Stimulated activated CD4-positive, alpha-beta T cell treated with anti-CD3 and anti-CD28 coated beads, Interleukin-1b, Interleukin-23, amount 100 ng/mL, for 1 hour (primary cell): ENCODE measurements at places on chromosomes 3 and 15.

DNA sequence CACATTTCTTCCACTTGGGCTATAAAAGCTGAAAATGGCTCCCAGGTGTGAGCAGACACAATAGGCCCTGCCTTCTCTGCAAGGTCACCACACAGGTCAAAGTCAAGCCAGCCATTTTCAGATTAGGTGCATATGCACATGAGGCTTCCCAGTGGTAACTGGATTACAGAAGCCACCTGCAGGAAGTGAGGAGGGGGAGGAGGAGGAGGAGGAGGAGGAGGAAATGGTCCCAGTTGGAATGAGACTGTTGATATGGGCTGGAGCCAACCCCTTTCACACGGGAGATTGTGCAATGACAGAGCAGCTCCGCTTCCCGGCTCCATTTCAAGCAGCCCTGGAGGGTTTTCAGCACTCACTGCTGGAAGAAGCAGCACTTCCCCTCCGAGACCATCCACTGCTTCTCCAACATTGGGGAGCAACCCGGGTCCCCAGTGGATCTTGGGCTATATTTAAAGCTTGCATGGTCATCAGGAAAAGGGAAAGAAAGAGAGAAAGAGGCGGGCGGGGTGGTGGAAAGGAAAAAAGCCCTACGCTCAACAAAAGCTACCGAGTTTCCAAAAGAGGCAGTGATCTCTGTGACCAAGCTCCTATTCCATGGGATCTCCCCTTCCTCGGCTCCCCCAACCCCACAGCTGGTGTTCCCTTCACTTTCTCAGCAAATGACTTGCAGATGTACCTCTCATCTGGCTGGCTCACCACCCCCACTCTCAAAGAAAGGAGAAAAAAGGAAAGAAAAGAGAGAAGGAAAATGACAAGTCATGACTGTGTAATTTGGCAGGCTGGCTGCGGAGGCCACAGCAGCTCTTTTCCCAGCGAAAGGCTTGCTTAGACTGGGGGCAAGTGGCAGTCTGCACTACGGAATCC lies 58.3 kb downstream of the LRIG1 start:
- DNase-seq = no peak

DNA sequence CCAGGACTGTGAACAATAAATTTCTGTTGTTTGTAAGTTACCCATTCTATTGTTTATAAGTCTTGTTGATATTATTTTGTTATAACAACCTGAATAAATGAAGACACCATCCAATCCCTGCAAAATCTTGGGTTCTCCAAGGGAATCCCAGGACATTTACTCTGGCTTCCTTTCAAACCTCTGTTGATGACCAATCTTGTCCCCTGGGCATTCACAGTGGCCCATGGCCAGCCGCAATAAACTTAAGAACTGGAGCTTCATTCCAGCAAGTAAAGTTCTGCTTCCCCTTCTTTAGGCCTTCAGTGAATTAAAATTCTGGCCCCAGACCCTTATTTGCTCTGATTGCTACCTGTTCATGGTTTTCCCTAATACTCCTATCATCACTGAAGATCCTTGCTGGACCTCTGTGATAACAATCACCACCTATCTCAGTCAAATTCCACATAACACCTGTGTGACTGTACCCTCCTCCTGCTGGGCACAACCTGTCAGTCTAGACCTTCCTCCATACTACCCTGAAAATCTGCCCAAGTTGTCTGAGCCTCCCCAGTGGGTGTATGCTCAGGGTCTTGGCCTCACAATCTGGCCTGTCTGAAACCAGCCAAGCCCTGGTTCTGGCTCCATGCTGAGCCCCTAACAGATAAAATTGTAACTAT lies 153.1 kb downstream of the SEMA6D start:
- DNase-seq = no peak

GRCh38 chr3:30518872-30519271 lies 87.5 kb upstream of the TGFBR2 start:
- DNase-seq = no peak

GRCh38 chr3:123800362-123800682 lies 83.8 kb downstream of the MYLK start:
- no peak for DNase-seq

DNA sequence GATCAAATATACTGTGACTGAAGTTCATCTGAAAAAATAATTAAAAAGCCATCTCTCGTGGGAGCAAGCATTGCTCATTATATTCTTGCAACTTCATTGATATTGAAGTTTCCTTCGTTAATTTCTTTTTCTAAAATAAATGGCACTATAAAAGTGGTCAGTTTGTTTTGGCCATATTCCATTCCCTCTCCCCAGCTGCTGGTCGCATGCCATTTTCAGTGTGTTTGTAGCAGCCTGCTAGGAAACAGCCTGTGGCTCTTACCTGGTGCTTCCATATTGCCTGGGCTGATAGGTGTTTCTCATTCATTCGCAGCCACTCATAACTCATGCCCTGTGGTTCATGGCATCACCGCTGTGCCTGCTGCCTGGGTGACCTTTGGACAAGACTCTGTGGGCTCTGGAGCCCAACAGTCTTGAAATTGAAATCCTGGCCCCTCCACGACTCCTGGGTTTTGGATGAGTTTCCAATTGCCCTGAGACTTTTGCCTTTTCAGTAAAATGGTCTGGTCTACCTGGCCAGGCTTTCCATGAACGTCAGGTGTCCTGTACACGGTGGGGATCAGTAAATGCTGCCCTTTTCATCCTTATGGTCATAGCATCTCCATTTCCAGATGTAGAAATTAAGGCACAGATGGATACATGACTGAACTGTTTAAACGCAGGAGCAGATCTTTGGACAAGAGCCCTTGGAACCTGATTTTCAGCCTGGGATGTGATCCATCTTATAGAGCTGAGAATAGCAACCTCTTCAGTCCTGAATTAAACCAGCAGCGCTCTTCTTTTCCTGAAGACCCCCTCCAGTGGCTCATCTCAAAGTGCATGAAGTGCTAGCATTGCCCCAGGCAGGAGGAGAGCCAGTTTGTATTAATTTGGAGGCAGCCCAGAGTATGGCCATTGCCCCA lies 69.4 kb downstream of the SLCO3A1 start:
- no peak for DNase-seq

GRCh38 chr3:123705488-123706285 lies 120.8 kb upstream of the HACD2 start:
- no peak for DNase-seq

DNA sequence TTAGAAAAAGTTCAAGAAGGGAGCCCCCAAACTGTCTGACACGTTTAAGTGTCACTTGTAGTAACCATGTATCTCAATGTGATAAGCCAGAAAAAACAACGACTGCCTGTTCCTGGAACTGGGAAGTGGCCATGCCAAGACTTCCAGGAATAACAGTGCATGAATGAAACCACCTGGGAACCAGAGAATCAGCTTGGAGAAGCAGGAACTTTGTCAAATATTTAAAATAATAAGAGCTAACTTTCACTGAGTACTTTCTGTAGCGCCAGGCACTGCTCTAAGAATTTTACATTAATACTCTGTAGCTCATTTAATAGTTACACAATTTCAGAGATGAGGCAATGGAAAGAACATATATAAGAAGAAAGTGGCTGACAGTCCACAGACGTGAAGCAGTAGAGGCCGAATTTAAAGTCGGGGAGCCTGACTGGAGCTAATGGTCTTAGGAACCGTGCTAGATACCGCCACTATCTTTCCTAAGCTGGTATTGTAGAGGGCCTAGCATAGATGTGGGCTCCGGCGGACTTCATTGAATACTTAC lies 876 bp downstream of the PLSCR1 start:
- DNase-seq = no peak

GRCh38 chr15:99574502-99574901 lies 8.7 kb downstream of the MEF2A start:
- DNase-seq = no peak

- DNase-seq = no peak
These were observed 69.8 kb downstream of the CD200R1L start for GRCh38 chr3:112776836-112777235.

DNA sequence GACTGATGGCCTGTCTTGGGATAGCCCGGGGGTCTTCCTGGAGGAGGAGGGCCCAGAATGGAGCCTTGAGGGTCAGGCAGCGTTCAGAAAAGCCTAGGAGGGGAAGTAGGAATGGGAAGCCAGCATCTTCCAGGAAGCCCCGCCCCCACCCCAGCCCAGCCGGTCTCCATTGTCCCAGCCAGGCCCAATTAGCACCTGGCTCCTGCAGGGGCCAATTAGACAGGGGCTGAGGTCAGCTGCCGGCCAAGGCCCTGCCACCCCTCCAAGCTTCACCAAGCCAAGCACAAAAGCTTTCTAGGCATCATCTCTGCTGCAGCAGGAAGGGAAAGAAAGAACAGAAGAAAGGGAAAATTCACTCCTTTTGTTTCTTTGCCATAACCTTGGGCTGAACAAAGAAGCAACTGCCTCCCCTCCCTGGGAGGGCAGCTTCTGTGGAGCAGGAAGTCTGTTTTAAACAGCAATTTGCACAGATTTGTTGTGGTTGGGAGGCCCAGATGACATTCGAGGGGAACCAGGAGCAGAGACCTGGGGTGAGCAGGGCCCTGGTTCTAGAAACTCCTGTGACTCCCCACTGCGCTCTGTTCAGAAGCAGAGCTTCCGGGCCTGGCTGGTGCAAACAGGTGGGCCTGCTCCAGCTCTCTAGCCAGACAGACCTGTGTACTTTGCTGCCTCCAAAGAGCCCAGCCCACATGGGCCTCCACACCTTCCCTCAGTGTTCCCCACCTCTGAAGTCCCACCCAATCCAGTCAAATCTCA lies 47.7 kb downstream of the CYP11A1 start:
- DNase-seq = no peak

DNA sequence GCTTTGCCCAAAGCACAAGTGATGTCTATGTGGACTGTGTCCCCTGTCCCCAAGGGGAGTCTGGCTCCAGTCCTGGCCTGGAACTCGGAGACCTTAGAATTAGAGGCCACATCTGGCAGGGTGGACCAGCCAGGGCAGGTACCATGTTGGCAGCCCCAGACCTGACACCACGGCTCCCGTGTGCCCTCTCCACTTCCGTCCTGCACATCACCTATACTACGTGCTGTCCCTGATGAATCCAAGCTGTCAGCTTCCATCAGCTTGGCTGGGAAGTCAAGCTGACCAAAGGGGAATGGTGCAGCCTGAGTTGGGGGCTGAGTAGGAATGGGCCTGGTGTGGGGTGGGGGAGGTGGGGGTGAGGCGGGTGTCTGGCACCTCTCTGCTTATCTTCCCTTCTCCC lies 15.3 kb downstream of the C15orf39 start:
- no peak for DNase-seq

DNA sequence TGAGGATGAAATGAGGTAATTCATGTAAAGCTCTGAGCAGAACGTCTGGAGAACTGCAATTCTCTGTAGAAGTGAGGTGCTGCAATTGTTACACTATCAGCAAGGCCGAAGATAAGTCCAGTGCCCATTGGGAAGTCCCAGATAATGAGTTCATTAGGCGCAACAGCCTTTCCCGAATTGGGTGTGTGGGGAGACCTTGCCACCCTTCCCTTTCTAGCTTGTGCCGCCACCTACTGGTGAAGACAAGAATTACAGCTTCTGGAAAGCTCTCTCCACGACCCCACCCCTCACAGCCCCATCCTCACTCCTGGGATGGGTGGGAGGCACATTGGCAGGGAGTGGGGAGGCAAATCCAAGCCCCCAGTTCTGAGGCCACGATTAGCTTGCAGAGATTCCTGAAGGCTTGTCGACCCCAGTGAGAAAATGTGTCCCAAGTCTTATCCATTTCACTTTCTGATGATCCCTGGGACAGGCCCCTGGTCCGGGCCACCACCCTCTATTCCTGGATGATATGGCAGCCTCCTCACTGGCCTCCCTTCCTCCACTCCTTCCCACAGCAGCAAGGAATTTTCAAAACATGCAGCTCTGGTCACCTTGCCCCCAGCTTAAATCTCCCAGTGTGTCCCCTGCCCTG lies 36.4 kb downstream of the FAM3D start:
- peak; percentile 39 for DNase-seq

GRCh38 chr3:104132566-104133403 lies 1233.9 kb upstream of the ALCAM start:
- DNase-seq = no peak

- no peak for DNase-seq
These were observed 15.8 kb downstream of the CSPG4 start for GRCh38 chr15:75696854-75697259.

GRCh38 chr3:98188545-98188944 lies 22.0 kb downstream of the OR5H15 start:
- no peak for DNase-seq

DNA sequence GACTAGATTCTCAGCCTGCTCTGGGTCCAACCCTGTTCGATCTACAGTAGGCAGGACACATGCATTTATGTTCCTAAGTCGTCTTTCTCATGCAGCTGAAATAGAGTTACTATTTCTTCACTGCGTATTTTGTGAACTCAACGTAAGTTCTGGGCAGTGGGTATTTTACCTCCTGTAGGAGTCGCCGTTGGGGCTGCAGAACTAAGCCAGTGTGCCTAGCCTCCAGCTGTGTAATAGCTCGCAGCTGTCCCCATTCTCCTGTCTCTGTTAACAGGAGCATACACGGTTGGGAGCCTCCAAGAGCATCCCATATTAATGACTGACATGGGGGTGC lies 58.4 kb upstream of the HRH1 start:
- no peak for DNase-seq

- DNase-seq = no peak
These were observed 29.8 kb downstream of the LOXL1 start for GRCh38 chr15:73955861-73956742.

- no peak for DNase-seq
These were observed at the start of gene PHLDB2 for GRCh38 chr3:111859061-111859973. Gene PHLDB2, plus strand, starts transcription at chr3:111859265. Its CDS starts 24,813 bp downstream, at chr3:111884078.

DNA sequence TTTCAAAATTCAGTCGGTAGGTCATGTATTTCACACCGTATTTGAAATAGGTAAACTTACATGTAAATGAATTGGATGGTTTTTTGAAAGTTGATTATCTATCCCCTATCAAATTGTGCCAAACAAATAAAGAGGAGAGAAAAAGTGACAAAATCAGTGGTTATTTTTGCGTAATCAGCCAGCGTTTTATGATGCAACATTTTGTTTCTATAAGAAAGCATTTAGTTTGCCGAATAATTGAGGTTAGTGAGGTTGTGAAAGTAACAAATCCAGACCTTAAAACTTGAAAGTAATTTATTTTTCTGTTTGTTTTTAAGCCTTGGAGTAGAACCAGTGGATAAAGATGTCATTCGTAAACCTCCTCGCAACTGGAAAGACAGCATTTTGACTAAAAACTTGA lies 29.3 kb downstream of the ASTE1 start:
- DNase-seq = no peak

GRCh38 chr15:72861354-72861910 lies 77.9 kb upstream of the ADPGK start:
- DNase-seq = no peak

- no peak for DNase-seq
These were observed 626.4 kb upstream of the ZNF385D start for GRCh38 chr3:22377421-22377820.
